Stimulated activated CD8-positive, alpha-beta memory T cell treated with anti-CD3 and anti-CD28 coated beads, Interleukin-2, amount 100 ng/mL, for 48 hours (primary cell): ENCODE measurements at places on chromosomes 2 and 18.

DNA sequence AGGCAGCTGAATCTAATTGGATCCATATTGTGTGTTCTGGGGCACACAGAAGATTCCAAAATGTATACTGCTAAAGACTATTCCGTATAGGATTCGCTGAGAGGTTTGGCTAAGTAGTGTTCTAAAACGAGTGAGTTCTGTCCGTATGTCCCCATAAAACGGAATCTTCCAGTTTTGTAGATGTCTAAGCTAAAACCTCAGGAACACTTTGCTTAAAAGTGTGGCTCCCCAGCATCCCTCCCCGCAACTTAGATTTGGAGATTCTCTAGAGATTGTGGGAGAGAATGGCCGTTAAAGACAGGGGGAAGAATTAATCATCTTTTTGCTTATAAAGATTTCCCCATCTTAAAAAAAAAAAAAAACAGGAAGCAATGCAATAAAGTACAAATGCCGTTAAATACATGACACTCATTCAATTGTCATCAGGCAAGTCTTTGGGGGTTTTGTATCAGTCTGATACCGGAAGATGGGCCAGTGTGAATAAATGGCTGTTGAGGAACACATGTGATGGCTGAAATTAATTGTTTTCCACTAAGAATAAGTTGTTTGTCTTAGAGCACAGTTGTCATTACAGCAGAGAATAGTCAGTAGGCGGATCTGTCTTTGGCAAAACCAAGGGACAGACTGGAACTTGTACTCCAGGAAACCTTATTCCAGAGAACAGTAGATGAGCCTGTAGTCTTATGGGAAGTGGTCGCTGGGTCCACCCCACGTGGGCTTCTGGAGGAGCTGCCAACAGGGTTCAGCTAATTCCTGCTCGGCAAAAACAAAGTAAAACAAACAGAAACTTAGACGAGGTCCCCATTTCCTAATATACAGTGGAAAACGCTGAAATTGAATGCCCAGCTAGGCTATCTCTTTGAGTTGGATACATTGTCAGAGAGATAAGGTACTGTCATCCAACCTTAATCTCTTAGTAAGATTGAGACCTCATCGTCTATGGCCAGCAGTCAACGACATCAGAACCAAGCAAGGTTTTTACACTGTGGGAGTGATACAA is 1.7 kb downstream of the EMILIN2 start:
- no peak for DNase-seq

DNA sequence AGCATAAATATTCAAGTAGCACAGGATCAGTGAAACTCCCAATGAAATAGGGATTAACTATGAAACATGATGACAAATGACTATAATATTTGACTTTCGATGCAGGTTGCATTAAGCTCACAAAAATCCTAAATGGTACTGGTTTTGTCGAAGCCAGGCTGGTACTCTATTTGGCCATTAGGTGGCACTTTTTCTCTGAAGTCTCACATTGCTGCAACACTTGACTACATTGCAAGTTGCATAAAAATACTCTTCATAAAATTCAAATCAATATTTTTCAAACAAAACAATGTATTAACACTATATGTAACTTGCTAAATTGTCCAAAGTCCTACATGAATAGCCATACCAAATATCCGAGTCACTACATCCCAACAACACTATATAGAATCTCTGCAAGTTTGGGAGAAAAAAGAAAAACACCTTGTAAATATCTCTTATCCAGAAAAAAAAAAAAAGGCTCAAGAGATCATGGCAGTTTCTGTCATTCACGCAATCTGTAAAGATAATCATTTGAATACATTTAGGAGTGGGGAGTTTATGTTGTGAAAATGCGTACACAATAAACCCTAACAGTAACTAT is 9.5 kb downstream of the RTTN start:
- no peak for DNase-seq

GRCh38 chr18:10020171-10020570 is 106.4 kb downstream of the VAPA start:
- no peak for DNase-seq

- no peak for DNase-seq
Observed at GRCh38 chr2:8216397-8216796, 465.5 kb upstream of the ID2 start.

DNA sequence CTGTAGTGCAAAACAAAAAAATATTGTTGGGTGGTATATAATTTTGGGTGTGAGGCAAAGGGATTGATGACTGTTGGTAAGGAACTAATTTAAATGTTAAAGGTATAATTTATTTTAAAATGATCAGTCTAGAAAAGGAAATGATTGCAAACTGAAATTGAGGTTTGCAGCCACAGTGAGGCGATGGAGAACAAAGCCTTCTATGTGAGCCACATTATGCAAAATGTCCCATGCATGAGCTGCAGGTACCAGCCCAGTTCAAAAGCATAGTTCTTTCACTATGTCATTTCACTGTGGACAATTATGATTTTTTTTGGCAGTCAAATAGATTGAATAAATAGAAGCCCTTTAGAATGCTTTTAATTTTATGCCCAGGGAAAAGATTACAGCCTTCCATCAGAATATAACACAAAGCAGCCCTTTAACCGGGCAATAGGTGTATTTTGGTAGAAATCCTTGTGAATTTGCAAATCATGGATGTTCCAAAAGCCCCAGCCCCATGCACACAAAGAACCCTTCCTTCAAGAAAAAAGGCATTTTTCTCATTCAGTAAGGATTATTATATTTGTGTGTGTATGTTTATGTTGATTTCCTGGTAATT is 1.7 kb downstream of the MAP2 start:
- no peak for DNase-seq

- DNase-seq = no peak
Observed at GRCh38 chr2:220259662-220260061, 632.2 kb downstream of the SLC4A3 start.

DNA sequence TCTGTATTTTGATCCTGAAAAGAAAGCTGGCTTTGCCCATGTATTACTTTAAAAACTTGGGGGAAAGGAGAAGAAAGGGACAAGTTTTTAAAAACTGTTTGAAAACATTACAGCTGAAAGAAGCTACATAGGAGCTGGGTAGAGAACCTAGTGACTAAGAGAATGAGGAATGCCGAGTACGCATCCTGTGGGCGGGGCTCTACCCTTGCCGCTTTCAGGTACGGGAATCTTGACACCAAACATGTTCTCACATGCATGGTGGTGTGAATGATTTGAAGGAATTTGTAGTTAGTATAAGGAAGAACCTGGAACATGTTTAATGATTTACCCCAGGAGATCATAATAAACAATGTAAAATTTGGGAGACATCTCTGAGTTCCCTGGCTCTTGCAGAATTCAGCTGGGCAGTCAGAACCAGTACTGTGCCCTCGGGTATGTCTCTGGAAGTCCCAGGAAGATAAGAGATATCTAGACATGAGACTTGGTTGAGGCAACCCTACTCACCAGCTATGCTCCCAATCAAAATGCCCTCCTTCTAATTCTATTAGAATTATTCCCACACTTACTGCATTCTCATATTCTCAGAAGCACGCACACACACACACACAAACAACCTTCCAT is 16.5 kb upstream of the TGFA start:
- DNase-seq = no peak

DNA sequence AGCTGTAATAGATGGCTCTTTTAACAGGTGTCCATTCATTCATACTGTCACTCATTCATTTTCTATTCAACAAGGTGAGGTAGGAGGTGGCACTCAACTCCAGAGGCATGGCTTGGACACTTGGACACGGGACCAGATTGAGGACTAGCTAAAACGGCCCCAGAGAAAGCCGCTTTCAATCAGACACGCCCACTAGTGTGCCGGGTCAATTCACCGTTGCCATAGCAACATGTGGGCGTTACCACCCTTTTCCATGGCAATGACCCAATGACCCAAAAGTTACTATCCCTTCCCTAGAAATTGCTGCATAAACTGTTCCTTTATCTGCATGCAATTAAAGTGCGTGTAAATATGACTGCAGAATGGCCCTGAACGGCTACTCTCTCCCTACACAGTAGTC is 49.2 kb upstream of the LGALSL start:
- DNase-seq = no peak

DNA sequence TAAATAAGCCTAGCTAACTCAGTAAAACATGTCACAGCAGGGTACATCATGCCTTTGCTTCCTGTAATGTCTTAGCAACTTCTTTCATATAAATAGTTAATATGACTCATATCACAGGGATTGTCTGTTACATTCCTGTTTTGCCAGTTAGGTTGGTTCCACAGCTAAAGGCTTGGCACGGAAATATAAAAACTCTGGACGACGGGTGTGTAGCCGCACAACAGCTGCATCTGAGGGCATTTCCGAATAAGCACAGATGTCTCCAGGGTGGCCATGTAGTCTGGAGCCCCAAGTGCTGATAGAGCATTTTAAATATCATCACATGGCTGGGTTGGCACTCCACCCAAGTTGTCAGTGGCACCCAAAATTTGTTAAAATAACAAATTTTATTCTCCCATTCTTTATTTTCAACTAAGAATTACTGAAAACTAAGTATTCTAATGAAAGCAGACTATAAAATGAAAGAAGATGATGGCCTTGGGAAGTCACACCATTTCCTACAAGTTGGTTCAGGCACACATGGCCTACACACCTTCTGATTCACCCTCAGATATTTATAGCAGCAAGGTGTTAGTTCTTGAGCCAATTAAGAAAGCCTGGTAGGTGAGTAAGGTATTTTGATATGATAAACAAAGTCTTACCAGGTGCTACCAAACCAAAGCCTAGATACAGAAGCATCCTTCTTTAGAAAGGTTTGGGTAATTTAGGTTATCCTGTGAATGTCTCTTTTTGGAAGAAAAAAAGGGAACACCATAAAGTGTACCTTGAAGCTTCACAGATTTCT is 61.8 kb upstream of the STK17B start:
- no peak for DNase-seq

- DNase-seq = no peak
Observed at GRCh38 chr2:20136149-20136548, 84.7 kb upstream of the LAPTM4A start.
